Head of caudate nucleus (tissue), 42 donors: ENCODE measurements at places on chromosomes 4 and X.

DNA sequence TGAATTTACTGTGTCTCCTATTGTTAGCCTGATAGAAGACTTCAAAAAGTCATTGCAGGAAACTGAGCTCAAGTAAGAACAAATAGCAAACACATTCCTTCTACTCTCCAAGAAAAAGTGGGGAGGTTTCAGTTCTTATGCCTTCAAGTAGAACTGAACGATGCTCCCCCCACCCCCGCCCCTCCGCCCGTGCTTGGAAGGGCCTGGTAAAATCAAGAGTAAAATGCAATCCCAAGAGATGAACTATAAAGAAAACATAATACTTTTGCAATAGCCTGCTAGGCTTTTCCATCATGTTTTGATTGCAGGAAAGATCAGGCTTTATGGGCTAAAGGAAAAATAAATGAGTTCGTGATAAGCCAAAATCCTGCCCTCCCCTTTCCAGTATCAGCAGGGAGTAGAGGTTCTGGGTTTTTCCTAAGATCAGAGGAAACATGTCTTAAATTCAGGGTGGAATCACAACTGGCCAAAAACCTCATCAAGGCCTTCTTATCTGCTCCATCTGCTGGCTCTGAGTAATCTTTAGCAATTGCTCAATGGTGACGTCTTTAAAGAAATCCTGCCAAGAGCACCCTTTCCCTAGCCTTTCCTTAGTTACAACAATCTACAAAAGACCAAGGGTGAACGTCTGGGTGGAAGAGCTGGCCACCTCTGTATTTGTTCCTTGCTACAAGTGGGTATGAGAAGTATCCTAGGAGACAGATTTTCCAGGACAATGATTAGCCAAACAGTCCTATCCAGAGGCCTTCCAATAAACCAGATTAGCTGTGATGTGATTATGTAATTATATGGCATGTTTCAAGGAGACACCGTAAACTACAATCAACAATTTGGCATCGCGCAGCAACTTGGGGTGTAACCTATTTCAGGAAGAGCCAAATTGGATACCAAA is 66.3 kb upstream of the FAM9C start:
- DNase-seq = no peak

GRCh38 chr4:75654905-75655304 is 18.3 kb downstream of the G3BP2 start:
- no peak for DNase-seq

- no peak for DNase-seq
Measured at GRCh38 chrX:119398587-119398973, 556 bp upstream of the SLC25A43 start.

DNA sequence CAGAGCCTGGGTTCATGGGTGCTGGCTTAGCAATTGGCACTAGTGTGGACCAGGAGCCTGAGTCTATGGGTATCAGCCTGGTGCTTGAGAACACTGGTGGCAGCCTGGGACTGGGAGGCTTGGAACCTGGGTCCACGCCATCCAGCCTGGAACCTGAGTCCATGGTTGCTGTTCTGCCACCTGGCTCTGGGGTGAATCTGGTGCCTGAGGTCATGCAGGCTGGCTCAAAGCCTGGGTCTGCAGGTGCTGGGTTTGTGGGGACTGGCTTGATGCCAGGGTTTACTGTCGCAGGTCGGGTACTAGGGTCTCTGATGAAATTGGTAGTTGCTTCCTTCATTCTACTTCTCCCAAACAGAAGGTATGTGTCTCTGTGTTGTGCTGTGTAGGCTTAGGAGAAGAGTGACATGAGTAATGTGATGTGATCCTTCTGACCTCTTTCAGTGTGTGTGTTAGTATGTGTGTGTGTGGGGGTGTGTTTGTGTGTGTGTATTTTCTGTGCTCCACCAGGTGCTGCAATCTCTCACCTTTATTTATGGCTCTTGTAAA is 517.0 kb upstream of the EPHA5 start:
- DNase-seq = no peak

- DNase-seq = peak; percentile 62
Measured at GRCh38 chr4:8274765-8275547, 5.4 kb downstream of the HTRA3 start.

DNA sequence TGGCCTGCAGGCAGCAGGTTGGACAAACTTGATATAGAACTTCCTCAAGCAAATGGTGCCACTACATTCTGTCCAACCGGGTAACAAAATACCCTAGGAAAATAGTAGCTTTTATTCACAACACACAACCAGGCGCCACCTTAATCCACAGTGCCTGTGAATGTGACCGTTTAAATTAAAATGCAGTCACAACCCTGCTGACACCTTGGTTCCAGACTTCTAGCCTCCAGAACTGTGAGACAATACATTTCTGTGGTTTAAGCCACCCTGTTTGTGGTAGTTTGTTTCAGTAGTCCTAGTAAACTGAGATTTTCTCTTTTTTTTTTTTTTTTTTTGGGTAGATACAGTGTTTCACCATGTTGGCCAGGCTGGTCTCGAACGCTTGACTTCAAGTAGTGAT is 575.8 kb downstream of the PACRGL start:
- no peak for DNase-seq

GRCh38 chr4:3010998-3011397 is 47.6 kb downstream of the GRK4 start:
- DNase-seq = no peak

DNA sequence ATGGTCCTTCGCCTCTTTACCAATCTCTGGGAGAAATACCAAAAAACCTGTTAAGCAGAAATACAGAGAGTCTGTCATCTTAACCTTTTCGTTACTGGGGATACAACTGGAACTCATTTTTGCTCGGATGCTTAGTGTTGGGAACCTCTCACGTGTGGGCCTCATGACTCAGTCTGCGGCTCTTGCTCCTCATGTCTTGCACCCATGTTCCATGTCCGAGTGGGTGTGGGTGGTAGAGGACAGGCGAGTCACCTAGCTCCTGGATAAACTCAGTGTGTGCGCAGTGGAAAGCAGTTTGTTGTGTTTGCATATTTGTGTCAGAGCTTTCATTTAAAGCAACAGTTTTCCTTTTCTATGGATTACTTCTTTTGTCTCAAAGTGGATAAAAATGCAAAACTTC is 70.6 kb downstream of the TNIP2 start:
- DNase-seq = no peak

GRCh38 chr4:8255698-8256441 is 13.7 kb upstream of the HTRA3 start:
- DNase-seq = no peak

- no peak for DNase-seq
Measured at GRCh38 chr4:186204103-186204559, 12.8 kb downstream of the CYP4V2 start.

DNA sequence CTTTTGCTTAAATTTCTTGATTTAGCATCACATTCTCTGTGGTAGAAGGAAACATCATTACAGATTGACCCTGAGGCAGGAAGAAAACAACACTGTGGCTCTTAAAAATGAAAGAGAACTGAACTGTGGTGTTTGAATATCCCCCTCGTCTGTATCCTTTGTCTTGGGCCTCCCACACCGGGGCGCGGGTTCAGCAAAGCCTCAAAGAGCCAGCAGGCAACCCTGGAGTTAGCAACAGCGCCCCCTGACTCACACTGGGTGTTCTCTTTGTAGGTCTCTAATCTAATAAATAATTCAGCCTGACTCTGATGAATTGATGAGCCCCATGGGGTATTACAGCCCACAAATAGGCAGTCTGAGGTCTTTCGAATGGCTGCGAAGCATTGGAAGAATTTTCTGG is 46.1 kb upstream of the CTSO start:
- DNase-seq = peak; percentile 49

DNA sequence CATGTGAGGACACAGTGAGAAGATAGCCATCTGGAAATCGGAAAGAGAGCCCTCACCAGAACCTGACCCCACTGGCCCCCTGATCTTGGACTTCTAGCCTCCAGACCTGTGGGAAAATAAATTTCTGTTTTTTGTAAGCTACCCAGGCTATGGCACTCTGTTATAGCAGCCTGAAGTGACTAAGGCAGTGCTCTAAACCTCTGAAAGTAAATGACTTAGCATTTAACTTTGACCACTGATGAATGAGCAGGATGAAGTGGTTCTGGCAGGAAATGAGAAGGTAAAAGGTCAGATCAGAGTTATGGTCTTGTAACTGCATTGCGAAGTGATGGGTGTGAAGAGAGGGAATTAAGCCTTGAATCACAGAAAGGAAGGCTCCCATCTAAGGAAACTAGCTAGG is 17.0 kb downstream of the GPAT3 start:
- no peak for DNase-seq

- DNase-seq = no peak
Measured at GRCh38 chr4:147327322-147327721, 153.6 kb upstream of the EDNRA start.

DNA sequence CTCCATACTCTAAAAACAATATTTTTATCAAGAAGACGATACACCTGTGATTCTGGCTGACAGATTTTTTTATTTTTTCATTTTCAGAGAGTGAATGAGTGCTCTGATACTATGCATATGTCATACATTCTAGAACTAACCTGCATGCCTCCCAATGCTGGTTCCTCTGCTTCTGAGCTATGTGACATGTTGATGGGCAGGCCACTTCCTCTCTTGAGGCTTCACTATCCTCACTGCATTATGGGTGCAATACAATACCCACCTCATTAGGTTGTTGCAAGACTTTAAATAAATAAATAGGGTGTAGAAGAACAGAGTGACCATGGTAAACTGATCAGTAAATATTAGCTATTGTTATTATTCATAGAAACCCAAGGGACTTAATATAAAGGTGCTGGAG is 408.3 kb downstream of the HNRNPD start:
- no peak for DNase-seq

DNA sequence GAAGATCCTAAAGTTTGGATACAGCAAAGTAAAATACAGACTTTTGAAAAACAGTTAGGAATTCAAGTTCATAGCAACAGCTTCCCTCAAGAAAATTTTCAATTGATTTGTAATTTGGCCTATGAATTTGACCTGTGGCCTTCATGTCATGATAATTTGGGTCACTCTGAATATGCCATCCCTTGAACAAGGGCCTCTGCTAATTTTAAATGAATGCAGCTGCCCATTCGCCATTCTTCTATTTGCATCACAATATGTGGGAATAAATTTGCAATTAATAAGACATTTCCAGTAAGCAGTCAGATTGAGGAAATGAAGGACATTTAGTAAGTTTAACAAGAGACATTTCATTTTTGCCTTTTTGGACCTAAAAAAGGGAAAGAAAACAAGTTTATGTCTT is 1.9 kb upstream of the REST start:
- no peak for DNase-seq

- DNase-seq = no peak
Measured at GRCh38 chr4:110268352-110268751, 69.9 kb upstream of the ELOVL6 start.

- DNase-seq = no peak
Measured at GRCh38 chr4:158599150-158599549, 72.5 kb downstream of the C4orf46 start.

- DNase-seq = peak; percentile 86
Measured at GRCh38 chr4:141713771-141714445, 77.5 kb downstream of the IL15 start.

DNA sequence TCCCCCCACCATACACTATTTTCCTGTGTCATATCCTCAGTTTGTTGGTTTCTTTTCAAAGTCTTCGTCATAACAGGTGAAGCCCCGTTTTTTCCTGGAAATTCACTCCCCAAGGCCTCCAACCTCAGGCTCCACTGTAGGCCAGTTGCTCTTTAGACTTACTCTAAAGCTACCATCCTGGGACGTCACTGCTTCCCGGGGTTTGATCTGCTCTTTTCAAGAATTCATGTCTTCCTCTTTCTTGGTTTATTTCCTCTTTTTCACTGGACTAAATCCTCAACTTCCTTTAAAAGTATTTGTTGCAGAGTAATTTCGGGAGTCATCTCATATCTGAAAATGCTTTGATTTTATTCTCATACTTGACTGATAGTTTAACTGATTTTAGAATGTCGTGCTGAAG is 6.5 kb upstream of the SERTM2 start:
- DNase-seq = no peak

- no peak for DNase-seq
Measured at GRCh38 chrX:131918839-131919238, 104.3 kb upstream of the STK26 start.

DNA sequence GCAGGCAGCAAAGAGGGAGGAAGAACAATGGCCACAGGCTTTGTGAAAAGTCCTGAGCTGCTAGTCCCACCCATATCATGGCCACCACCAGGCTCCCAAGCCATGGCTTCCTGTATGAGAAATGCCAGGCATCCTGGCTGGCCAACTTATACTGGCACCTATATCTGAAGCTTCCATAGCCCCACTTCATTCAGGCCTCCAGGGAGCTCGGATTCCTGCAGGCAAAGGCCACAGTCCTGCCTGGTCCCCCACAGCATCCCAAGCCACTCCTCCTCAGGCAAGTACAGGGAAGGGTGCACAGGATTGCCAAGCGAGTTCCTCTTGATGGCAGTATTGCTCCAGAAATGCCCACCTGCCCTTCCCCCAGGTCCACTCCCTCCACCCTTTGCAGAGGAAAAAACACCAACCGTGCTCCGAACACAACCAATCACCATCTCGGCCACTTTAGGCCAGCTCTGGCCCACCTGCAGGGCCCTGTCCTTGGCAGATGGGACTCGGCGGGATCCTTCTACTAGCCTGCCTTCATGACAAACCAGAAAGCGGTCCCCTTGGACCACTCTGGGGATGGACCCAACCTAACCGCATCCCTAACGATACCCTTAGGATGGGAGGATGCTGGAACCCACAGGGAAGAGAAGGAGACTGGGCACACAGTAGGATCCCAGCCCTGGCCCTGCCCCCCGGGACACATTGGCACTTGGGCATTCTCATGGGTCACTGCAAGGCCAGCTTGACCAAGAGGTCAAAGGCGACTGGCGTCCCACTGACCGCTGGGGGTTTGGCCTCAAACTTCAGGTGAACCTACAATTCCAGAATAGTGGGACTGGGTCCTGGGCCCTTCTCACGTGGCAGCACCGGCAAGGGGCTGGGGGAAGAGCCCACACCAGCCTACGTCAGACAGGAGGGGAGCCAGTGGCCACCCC is 220.4 kb upstream of the AGTR2 start:
- peak; percentile 56 for DNase-seq

GRCh38 chr4:39978904-39979303 is 1.2 kb upstream of the PDS5A start:
- no peak for DNase-seq

GRCh38 chr4:43607827-43608461 is 715.4 kb downstream of the GRXCR1 start:
- no peak for DNase-seq

DNA sequence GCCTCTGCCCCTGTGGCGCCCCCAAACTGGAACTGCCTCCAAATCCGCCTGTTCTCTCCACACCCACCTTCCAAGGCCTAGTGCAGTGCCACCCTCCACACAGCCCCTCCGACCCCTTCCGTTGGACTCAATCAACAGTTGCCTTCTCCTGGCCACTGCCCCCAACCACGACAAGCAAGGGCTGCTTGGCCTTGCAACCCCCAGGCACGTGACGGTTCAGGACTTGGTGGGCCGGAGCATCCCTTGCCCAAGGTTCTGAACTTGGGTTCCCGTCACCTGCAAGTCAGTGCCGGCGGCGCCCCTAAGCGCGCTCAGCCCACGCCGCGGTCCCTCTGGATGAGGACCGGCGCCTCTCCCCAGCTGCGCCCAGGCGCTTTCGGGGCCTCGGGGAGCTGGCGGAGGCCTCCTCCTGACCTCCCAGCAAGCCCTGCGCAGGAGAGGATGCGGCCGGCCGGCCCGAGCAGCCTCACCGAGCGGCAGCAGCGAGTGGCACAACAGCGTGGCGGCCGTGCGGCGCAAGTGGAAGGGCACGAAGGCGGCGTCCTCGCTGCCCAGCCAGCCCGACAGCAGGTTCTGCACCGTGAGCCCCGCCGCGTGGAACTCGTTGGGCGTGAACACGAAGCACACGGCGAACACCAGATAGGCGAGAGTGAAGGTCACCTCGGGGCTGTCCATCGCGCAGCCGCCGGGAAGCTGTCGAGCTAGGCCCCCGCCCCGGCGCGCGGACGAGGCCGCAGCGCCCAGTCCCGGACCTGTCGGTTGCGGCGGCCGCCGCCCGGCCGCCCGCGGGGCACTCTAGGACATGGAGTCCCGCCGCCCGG is 750 bp downstream of the TMEM129 start:
- DNase-seq = peak; percentile 46
